Non-pigmented ciliary epithelial cell (primary cell): ENCODE measurements at places on chromosomes 4 and X.

- no peak for DNase-seq
Measured at GRCh38 chr4:39050590-39050989, 11.4 kb upstream of the KLHL5 start.

GRCh38 chr4:16462656-16463055 lies 236.4 kb upstream of the TAPT1 start:
- DNase-seq: no peak

DNA sequence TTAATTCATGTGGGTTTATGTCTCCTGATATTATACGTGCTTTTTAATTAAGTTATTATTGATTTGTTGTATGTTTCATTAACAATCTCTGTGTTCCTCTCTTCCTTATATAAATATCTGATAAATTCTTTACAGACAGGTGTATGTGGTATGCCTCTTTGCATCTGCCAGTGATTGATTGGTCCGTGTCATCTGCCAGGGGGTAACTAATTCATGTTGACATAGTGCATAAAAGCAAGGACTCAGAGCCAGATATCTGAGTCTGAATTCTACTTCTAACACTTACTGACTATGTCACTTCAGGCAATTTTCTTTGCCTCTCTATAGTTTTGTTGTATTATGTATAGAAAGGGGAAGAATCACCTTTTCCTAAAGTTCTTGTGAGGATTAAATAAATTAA lies 5.2 kb upstream of the AMBN start:
- DNase-seq: no peak

DNA sequence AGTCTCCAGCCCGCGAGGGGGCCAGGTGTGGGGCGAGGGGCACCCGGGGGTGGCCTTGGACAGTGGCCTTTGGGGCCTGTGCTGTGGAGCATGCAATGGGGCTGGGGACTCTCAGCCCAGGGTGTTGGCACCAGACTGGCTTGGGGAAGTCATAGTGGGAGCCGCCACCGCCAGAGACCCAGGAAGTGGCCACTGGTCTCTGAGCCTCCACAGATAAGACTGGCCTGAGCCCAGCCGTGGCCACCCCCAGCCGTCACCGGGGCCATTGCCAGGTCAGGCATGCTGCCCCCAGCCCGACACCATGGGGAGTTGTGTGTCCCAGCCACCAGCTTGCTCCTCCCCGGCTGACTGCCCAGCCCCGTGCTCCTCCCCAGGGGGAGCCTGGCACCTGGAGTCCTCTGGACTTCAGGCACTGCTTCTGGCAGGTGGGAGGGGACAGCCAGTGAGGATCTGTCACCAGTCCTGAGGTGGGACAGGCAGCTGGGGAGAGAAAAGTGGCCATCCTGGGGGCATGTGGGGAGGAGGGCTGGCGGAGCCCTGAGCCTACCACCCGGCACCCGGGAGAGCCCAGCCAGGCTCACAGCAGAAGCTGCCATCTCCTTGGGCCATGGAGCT lies 32.5 kb downstream of the TACC3 start:
- DNase-seq: no peak
